NCI-H1105 (cell line): ENCODE measurements at places on chromosomes 7 and 10.

- DNase-seq = no peak
These were observed 313.1 kb downstream of the SKIDA1 start for GRCh38 chr10:21212348-21212747.

DNA sequence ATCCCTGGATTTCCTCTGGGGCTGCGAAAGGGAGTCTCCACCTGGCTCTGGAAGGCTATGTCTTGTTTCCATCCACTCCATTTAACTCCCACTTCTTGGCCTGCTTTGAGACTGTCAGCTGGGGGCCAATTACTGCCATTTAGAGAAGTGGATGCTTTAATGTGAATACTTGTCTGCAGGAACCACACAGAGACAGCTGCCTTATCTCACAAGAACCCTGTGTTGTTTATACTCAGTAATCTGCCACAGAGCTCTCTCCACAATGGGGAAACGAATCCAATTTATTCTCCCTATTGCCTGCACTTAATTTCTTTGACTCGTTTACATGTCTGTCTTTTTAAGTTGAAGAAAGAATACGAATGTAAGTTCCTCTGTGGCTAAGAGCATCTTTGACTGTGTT is 787.0 kb upstream of the C7orf33 start:
- DNase-seq = peak; percentile 81

GRCh38 chr7:134891696-134892678 is 94.3 kb upstream of the AGBL3 start:
- DNase-seq = no peak

DNA sequence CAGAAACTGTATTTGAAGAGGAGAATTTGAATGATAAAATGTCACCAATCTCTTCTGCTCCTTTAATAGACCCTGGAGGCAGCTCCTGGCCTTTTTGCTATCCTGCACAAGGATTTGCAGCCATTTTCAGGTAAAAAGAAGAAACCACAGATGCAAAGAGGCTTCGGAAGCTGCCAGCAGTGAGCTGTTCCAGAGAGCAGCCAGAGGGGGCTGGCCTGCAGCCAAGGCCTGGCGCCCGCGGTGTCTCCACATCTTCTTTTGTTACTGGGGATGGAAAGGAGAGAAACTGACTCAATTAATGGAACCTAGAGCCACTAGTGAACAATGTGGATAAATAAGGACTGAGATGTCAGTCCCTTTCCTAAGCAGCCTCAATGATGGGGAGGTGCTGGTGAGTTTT is 23.9 kb upstream of the GPR26 start:
- no peak for DNase-seq

DNA sequence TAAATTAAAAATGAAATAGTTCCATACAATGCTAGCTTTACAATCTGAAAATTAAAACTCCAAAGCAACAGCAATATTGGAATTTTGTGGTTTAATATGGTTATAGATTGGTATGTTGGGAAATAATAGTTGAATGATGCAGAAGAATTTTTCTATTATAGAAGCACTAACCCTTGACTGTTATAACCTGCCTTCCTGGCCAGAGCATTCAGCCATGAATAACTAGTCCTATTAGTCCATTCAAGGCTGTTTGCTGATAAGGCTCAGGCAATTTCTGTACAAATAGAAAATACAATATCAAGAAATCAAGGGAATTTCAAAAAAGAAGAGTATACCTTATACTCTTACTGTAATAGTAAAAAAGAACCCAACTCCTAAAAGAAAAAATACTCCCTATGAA is 101.6 kb upstream of the SP4 start:
- no peak for DNase-seq

DNA sequence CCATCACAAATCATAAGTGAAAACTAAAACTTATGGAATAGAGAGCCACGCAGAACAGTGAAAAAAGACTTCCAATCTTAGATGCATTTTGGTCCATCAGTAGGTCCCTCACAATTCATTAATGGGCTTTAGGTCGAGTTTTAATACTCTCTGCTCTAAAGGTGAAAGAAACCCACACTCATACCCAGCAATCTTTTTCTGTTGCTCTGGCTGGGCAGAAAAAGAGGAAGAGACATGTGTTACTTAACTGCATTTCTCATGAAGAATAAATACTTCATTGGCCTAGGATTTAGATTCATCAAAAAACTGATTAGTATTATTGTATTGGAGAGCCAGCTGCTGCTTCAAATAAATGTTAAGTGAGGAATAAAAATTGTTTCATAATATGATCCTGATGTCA is 645.7 kb downstream of the PHTF2 start:
- no peak for DNase-seq

DNA sequence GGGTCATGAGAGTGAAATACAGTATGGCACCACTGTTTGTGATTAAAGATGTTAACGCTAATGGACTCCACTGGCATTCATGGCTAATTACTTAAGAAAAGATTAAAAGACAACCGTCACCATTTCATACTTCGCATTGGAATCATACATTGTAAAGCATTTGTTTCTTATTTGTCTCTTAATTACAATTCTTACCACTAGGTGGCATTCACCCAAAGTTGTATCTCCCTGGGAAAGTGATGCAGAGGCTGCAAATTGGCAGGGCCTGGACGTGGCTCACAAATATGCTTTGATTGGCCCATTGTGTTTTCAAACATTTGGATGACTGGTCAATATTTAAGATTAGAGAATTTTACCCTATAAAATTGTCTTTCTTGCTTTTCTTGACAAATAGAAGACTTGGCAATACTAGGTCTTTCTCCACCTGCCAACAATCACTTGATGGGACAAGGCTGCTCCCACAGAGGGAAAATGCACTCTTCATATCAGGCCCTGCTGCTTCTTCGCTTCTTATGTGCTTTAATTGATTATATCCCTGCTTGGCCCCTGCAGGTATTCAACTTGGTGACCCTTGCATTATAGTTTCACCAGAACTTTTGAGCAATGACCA is 72.1 kb upstream of the STARD3NL start:
- peak; percentile 23 for DNase-seq

DNA sequence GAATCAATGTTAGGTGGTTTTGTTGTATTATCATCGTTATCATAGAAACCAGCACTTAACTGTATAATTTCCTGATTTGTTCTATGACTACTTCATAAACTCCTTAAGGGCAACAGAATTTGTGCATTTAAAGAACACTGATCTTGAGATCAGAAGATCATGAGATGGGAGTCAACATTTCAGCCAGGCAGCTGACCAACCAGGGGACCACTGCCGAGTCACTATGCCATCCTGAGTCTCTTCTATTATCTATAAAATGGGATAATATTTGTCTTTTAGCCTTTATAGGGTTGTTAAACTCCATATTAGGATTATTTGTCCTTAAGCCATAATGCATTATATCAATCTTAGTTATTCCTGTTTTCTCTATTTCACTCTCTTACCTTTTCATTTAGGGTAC is 261.7 kb downstream of the GPAM start:
- no peak for DNase-seq

DNA sequence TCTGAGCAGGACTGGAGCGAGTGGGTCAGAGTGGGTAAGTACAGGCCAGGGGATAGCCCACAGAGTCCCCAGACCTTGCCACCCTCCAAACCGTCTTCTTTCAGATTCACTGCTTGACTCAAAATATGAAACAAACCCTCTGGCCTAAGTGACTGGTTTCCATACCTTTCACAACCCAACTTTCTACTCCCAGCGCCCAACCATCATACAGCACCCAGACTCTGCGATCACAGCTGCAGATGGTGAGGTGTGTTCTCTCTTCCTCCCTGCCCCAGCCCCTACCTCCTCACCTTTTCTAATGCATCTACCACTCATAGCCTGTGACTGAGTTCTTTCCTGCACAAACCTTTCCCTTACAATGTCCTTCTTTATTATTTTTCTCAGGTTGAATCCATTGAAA is 92.0 kb upstream of the CELF2 start:
- DNase-seq = no peak

DNA sequence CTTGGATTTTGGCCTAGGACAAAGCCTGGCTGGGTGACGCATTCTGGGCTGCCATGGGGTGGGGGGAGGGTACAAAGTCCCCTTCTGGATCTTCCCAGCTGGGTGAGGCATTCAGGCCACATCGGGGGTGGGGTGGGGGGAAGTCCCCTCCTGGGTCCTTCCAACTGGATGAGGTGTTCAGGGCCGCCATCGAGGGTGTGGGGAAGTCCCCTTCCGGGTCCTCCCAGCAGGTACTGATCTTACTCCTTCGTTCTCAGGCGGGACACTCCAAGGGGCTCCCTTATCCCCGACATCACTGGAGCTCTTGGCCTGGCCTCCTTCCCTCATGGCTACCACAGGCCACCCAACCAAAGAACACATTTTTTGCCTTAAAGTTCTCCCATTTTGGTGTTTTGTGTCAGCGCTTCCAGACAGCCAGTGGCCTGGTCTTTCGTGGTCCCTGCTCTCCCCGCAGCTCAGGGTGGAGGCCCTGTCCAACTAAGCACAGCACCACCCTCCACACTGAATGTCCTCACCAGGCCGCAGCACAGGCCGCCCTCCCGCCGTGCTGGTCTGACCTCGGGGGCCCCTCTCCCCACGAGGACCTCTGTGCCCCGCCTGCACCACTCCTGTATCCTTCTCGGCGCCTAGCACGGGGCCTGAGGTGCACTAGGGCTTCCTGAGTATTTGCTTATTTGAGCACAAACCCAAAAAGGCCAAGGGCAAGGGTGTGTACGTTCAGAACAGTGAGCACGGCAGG is 38.5 kb downstream of the EN2 start:
- no peak for DNase-seq

DNA sequence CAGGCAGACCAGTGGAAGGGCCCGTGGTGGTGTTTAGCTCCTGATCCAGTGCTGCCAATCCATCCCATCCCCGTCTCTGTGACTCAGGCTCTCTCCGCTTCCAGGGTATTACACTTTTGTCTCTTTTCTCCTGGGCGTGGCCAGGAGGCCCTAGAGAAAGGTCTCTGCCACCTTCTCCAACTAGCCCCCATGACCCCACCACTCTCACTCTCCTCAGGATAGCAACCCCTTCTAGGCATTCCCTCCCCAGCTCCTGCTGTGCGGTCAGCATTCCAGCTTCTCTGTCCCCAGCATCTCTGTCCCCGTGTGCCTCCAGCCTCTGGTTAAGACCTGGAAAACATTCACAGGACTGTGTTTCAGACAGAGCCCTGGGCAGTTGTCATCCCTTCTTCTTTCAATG is 36.2 kb upstream of the R3HCC1L start:
- DNase-seq = no peak

GRCh38 chr7:74405191-74405898 is 48.4 kb upstream of the GTF2IRD1 start:
- peak; percentile 79 for DNase-seq

DNA sequence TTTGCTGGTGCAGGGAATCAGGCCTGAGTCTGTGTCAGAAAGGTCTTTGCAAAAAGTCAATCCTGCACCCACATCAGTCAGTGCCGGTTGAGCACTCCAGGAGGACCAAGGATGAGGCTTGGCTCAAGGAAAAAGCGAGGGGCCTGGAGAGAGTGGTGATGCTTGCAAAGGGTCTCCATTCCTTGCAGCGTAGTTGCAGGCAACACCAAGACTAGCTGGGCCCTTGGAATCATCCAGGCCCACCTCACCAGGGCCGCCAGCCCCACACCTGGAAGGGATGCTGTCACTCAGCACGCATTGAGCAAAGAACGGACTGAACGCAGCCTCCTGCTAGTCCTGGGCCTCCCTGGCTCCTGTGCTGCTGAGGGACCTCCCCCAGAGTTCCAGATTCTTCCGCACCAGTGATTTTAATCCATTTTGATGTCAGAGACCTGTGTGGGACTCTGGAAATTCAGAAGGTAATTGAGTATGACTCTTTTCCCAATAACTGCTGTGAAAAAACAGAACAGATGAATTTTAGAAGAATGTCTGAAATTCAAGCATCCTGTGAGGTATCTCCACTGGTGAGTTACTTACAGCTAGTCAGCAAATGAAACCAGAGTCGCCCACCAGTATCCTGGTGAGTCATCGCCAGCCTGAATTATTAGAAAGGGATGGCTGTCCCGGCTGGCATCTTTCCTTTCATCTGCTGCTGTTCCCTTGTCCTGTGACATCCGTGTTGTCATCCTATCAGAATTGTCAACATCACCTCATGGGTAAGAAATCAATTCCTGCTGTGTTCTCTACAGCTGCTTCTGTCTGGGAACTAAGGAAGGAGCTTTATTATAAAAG is 150.8 kb upstream of the NPS start:
- no peak for DNase-seq

- DNase-seq = no peak
These were observed 528.9 kb downstream of the PARD3 start for GRCh38 chr10:34286136-34286739.

DNA sequence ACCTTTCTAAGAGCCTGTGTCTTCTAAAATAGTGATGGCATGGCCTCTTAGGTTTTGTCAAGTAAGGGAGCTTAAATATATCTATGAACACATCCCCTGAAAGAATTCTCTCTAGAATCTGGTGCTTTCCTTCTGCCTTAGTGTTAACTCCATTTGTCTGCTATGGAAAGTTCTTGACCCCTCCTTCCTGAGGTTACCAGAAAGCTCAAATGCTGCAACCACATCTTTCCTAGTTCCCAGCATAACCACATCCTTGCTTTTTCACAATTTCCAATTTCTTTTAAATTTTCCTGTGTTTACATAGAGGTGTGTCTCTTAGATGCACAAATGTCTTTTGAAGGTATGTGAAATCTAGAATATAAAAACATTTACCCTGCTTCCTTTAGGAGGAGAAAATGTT is 16.4 kb upstream of the GSDME start:
- DNase-seq = no peak

- DNase-seq = peak; percentile 49
These were observed 2.9 kb upstream of the HMX3 start for GRCh38 chr10:123132576-123133477.

DNA sequence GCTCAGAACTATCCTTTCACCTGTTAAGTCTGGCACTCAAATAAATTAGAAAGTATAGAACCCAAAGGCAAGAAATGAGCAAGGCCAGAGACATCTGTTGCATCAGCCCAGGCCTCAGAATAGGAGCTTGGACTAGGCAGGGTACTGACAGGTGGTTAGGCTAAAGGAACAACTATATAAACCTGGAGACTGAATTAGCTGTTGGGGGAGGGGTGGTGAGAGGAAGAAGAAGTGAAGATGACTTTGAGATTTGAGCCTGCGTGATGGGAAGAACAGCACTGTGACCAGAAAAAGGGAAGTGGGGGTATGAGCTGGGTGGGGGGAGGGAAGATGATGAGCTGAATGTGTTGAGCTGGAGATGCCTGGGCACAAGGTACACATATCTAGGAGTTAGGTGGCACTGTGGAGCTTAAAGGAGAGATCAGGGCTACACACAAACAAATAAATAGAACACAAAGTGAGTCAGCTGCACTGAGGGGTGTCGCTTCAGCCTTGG is 244.7 kb downstream of the PTEN start:
- no peak for DNase-seq
